Stimulated activated CD8-positive, alpha-beta memory T cell treated with anti-CD3 and anti-CD28 coated beads, Interleukin-2, amount 100 ng/mL, for 48 hours (primary cell): ENCODE measurements at places on chromosomes 16 and 17.

GRCh38 chr16:1839554-1839953 lies 12.5 kb downstream of the FAHD1 start:
- DNase-seq = no peak

DNA sequence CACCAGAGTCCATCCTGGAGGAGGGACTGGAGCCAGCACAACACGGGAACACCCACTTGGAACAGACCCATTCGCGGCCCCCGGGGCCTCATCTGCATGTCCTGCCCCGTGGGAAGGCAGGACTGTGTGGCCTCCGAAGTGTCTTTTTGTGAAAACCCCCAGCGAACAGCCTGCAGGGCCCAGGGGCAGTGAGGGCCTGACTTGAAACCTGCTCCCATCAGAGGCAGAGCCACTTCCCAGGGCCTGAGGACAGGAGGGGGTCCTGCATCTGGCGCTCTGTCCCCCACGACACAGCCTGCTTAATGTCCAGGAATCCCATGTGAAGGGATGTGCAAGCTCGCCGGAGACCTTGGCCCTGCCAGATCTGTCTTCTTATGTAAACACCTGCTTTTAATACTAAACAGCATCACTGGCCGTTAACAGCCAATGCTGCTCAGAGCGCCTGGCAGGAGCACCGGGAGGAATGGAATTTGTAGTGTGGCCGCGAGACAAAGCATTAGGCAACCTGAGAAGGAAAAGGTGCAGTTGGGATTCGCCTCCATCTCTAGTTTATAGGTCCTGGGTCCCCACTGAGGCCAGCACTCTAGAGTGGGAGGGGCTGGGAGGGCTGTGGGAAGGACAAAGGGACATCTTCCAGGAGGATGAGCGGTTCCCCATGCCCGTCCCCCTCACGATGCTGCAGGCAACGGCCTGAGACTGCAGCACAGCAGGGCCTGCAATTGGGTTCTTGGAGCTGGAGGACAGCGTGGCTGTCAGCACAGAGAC lies 9.6 kb upstream of the EVPL start:
- no peak for DNase-seq

DNA sequence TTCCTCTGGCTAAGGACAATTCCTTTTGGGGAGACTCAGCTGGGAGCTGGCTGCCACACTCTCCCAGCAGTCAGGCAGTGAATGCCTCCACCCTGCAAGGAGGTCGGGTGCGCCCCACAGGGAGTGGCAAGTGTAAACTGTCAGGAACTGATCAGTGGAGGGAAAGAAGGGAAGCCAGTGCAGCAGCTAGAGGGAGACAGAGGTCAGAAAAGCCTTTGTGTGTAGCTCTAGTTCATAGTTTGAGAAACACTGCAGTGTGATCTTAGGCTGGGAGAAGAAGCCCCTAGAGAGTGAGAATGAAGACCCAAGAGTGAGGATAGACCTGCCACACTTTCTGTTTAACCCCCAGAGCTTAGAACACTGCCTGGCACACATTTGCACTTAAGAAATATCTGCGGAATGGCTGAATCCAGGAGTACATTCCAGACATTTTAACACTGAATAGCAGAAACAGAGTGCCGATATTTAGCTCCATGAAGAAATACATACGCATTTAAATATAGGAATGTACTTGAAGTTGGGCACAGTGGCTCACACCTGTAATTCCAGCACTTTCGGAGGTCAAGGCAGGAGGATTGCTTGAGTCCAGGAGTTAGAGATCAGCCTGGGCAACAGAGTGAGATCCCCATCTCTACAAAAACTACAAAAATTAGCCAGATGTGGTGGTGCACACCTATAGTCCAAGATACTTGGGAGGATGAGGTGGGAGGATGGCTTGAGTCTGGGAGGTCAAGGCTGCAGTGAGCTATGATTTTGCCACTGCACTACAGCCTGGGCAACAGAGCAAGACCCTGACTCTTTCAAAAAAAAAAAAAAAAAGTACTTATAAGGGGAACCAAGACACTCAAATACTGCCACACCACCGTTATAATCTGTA lies 11.1 kb upstream of the SLC5A11 start:
- DNase-seq = no peak

DNA sequence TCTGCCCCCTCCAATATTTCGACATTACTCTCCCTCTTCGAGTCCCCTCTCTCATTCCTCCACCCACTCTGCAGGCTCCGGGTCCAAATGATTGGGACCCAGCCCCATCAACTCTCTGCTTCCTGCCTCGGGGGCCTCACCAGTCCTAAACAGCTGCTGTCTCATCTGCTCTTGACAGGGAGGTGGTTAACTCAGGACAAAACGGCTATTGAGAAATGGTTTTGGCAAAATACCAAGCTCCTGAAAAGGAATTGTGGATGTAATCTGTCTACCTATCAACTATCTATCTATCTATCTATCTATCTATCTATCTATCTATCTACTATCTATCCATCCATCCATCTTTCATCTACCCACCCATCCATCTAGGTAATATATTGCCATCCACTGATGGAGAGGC lies 2.2 kb downstream of the CD300H start:
- no peak for DNase-seq

DNA sequence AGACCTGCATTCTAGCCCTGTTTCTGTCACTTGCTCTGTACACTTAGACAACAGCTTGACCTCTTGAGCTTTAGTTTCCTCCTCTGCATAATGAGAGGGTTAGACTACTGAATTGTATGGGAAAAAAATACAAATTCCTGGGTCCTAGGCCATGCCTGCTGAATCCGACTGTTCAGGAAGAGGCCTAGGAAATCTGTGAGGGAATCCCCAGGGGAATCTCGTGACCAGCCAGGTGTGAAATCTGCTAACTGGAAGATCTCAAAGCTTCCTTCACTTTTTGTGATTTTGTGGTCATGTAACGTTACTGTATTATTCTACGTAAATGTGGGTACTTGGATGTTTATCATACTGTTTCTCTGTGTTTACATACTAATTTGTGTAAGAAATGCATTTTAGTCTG lies 58.2 kb downstream of the CYLD start:
- no peak for DNase-seq

GRCh38 chr17:82021107-82021899 lies 1.4 kb downstream of the CENPX start:
- no peak for DNase-seq

- no peak for DNase-seq
These were observed 13.0 kb upstream of the MPHOSPH6 start for GRCh38 chr16:82183004-82183397.

- no peak for DNase-seq
These were observed 19.6 kb upstream of the MPO start for GRCh38 chr17:58300336-58300735.

- DNase-seq = no peak
These were observed 56.8 kb downstream of the NQO1 start for GRCh38 chr16:69669577-69669976.

GRCh38 chr16:72221630-72222024 lies 49.7 kb upstream of the PMFBP1 start:
- no peak for DNase-seq

DNA sequence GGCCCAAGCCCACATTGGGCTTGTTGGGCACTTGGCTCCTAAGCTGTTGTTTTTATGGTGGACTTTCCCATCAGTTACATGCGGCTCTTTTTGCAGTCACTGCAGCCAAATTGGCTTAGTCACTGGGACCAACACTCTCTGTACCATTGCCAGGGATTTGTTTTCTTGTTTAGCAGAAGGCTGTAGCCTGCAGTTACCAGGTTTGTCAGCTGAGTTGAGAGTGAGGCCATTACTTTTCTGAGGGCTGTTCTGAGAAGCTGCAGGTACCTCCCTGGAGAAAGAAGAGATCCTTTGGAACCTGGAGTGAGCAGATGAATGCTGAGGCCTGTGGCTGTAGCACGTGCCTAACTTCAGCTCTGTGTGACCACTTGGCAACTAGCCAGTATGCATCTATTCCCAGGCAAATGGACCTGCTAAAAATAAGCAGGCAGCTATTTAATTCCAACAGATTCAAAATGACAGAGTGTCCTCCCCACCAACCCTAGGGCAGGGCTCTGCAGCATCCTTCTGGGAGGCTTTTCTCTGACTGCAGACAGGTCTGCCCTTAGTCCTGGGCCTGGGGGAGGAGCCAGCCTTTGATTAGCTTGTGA lies 12.9 kb downstream of the AKAP1 start:
- DNase-seq = no peak

DNA sequence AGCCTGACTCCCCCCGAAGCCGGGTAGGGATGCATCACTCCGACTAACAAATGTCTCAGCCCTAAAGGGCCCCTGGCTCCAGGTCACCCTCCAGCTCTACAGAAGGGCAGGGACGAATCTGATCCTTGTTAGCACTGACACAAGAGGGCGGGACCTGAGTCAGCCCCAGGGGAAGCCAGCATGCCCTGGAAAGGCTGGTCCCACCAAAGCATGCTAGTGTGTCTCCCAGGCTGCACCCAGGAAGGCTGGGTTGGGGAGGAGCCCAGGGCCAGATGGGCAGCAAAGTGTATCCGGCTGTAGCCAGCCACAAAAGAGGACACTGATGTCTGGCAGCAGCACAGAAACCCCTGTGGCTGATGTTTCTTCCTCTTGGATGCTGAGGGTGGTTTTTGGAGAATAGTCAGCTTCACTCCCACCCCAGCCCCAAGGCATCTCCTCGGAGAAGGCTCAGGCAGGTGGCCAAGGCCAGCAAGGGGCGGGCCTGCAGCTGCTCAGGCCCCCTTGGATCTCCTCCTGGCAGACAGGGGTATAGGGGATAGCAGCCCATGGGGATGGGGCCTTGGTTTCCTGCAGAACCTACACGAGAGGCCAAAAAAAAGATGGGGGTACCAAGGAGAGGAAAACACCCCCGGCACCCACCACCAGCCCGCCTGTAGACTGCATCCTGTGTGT lies 11.0 kb downstream of the NATD1 start:
- DNase-seq = no peak

- DNase-seq = peak; percentile 65
These were observed 27.7 kb upstream of the DHRS7B start for GRCh38 chr17:21098934-21099689.

GRCh38 chr16:52721331-52721730 lies 174.4 kb upstream of the TOX3 start:
- no peak for DNase-seq

- DNase-seq = no peak
These were observed 1.5 kb downstream of the FOXN1 start for GRCh38 chr17:28507567-28508203.

GRCh38 chr17:78448356-78448993 lies 70.0 kb downstream of the PGS1 start:
- no peak for DNase-seq

DNA sequence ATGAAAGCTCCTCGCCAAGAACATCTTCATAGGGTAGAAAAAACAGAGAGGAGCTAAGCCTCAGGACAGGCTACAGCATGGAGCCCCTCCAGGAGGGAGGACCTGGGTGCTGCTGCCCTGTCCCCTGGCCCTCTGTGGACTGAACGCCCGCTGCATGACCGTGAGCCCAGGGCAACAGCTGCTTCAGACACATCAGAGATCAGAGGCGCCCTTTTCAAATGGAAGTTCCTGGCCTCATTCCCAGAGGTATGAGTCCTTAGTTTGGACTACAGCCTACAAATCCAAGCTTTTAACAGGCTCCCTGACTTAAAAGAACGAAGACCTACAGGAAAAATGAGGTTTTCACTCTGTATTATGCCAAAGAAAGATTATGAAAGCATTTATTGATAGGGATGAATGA lies 48.5 kb downstream of the ZNF18 start:
- DNase-seq = no peak

DNA sequence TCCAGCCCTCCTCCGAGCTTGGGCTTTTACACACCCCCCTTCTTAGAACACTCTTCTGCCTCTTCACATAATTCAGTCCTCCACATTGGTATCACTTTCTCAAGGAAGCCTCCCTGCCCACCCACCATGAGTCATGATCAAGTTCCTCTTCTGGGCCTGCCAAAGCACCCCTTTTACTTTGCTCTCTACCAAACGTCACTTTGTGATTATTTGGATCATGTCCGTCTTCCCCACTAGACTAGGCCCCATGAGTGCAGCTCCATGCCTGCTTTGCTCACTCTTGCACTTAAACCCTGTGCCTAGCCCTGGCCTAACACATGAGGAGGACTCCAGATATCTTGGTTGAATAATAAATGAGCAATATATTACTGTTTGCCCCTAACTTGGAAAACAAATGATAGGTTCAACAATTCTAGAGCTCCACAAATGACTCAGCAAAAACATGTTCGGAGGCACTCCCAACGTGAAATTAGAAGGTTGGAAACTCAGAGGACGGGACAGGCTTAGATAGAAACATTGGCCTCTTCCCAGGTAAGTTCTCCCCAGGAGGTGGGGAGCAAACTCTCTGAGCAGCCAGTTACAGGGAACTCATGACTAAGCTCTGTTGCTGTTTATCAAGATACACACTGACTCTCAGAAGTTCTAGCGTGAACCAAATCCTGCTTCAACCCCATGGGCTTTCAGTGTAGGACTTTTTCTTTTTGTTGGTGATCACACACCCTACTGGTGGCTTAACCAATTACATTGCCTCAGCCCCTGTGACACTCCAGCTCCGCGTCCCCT lies 28.3 kb downstream of the G6PC1 start:
- DNase-seq = no peak

DNA sequence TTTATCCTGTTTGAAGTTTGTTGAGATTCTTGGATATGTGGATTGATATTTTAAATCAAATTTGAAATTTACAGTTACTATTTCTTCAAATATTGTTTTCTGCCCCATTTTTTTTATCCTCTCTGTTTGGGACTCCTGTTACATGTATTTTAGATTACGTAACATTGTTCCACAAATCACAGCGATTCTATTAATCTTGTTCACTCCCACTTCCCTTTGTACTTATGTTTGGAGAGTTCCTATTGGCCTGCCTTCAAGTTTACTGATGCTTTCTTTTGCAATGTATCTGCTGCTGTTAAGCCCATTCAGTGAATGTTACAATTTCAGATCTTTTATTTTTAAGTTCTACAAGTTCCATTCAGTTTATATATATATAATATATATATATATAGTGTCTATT lies 288.3 kb upstream of the TNRC6C start:
- DNase-seq = no peak

DNA sequence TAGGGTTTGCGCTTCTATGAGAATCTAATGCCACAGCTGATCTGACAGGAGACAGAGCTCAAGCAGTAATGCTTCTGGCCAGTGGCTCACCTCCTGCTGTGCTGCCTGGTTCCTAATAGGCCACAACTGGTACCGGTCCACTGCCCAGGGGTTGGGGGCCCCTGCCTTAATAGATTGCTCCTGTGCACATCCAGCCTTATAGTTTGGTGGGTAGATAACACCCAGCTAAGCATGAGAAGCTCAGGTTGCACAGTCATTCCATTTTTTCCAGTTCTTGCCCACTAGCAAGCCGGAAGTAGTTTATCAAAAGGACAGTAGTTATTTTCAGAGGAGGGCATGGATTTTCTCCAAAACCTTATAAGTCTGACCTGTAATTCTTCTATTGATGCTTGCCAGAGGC lies 7.6 kb downstream of the KRTAP1-5 start:
- no peak for DNase-seq

- DNase-seq = no peak
These were observed 36.6 kb upstream of the TMEM132E start for GRCh38 chr17:34542700-34543336.

- DNase-seq = no peak
These were observed 109.6 kb upstream of the GOT2 start for GRCh38 chr16:58843675-58844074.

DNA sequence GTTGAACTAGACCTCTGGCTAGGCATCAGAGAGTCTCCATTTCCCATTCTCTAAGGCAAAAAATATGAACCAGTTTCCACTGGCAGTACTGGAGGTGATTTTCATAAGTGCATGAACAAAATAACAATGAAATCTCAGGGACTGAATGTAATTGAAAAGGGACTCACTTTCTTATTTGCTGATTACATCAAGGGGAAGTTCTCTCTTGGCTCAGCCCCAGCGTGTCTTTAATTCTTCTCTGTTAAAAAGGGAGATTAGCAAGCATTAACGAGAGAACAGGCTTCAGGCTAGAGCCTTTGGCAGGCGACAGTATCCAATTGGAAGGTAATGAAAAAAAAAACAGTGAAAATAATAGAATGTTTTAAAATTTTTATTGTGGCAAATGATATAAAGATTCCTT lies 34.0 kb upstream of the ADAMTS18 start:
- no peak for DNase-seq
